AML-193 (cell line): ENCODE measurements at places on chromosomes 7 and 10.

- no peak for DNase-seq
These were observed 11.6 kb downstream of the PANK1 start for GRCh38 chr10:89633484-89633883.

- DNase-seq: no peak
These were observed 166.2 kb downstream of the CHCHD3 start for GRCh38 chr7:132915647-132916046.

DNA sequence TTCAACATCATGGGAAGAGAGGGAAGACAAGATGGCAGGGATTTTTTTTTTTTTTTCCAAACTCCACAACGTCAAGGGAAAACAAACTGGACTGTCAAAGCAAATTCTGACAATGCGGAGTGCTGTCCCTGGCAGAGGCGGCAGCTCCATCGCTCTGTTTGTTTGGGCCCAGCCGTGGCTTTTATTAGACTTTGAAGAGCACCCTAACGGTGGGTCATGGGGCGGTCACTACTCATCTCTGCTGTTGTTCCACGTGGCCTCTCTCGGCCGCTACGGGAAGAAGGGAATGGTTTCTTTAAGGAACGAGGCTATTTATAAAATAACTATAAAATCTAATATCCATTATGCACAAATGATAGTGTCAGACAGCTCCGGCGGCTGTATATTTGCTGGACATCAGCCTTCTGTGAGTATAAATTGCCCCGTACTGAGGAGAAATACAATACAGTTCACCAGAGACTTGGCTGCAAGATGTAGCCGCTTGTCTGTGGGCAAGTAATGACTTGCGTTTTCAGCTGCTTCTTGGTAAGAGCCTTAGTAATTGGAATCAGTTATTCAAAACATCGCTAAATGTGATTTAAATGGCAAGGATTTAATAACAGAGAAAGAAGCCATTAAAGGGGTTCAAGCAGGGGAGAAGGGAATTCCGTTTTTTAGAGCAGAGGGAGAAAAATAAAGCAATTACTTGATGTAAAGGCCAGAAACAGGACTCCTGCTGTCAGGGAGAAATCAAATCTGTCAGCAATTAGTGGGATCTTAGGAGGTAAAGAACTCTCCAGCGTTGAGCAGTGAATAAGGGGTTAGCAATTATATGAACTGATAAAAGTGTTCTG lies 61.7 kb upstream of the RAB11FIP2 start:
- no peak for DNase-seq

- DNase-seq: no peak
These were observed 376.2 kb upstream of the TPK1 start for GRCh38 chr7:145212050-145212449.

DNA sequence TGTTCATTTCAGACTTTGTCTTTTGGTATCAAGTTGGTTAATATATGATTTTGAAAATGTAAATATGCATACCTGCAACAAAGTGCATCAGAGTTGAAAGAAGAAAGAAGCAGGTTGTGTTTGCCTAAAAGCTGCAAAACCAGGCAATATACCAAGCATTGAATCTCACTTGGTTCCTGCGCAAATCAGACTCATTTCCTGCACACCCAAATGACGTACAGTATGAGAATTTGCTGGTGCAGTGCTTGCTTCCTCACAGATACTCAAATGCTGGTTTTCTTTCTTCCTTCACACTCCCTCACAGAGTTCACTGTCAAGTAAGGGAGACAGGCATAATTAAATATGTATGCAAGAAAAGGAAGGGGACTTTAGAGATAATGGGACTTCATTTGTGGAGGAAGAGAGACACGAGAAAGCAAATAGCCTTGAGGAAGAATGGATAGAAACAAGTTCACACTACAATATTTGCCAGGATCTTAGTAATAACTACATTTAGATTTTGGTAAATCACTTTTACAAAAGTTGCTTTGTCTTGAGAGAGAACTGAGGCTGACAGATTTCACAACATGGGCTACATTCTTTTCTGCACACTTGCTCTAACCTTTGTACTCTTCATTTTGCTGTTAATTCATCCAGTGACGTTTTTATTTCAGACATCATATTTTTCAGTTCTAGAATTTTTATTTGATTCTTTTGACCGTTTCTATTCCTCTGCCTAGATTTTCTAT lies 56.9 kb upstream of the AOAH start:
- no peak for DNase-seq

GRCh38 chr7:128264477-128264876 lies 23.4 kb downstream of the LEP start:
- no peak for DNase-seq

GRCh38 chr7:73976761-73977618 lies 51.0 kb upstream of the ELN start:
- DNase-seq: no peak

DNA sequence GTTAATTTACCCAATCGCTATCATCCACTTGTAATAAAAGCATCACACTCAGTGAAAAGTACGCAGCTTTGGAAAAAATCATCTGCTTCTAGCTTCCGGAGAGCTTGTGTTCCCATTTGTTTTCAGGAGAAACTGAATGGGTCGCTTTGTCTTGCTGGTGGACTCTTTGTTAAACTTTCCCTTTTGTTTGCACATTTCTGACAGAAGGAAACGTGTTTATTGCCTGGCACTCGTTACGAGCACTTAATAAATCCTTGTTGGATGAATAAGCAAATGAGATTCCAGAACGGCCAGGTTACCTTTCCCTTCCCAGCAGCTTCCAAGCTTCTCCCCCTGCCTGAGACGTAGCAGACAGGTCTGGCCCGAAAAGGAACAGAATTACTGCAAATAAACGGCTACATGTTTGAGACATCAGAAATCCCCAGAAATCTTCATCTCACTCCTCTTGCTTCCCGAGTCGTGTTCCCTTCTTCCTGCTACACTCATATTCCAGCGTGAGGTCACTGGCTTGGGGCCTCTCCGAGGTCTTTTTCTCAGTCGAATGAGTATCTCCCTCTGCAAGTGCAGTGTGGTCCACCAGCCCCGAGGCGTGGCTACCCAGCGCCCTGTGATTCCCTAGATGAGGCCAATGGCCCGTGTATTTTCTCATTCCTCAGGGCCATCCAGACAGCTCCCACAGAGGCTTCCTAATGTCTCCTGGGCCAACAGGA lies 167.2 kb downstream of the FRMD4A start:
- DNase-seq: no peak
